Right lobe of liver (tissue), 6 donors: ENCODE measurements at places on chromosomes 4 and X.
A peak's percentile ranks its signal among the peaks of the same experiment; 100 is the strongest.

DNA sequence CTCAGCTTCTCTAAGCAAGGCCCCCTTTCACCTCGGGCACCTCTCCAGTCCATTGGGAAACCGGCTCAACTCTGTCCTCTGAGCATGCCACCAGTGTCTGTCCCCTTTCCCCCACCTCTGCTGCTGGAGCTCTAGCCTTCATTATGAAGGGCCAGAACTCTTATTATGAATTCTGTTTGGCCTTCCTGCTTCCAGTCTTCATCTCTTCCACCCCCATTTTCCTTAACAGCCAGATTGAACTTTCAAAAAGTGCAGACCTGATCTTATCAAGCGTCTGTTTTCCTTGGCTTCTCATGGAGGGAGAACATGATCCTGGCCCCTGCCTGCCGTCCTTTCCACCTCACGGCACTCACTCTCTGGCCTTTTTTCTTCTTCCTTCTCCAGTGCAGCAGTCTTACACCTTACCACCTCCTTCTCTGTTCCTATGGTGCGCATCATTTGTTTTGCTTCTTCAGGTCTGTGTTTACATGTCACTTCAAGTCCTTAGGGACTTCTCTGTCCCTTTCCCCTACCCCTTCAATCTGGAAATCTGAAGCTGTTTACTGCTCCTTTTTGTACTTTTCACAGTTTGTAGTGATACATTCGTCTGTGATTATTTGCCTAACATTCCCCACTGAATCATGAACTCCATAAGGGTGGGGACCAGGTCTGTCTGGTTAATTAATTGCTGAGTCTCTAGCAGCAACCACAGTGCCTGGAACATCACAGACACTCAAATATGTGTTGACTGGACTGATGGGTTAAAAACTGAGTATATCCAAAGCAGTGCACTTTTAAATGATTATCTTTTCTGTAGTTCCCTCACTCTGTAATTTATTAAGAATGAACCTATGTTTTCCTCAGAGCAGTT is 55.8 kb downstream of the FNIP2 start:
- DNase-seq, result peak; percentile 69

DNA sequence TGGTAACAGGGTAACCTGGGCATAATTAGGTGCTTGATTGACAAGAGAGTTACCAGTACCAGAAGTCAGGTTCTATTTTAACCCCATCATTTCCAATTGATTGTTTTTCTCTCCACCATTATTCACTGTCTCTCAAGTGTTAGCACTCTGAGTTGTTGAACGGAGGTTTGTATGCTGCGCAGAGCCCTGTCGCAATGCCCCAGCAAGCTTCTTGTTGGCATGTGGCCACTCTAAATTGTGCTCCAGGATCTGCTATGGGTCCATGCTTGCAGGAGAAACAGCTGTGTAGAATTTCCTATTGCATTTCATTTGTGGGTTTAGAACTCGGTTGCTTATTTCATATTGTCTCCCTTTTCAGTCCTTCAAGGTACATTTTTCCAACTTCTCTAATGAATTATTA is 98.2 kb downstream of the KLHL8 start:
- no peak for DNase-seq

GRCh38 chr4:174086829-174087799 is 196.4 kb downstream of the FBXO8 start:
- no peak for DNase-seq

GRCh38 chr4:82645936-82646565 is 84.3 kb upstream of the TMEM150C start:
- DNase-seq, result no peak

- no peak for DNase-seq
Observed at GRCh38 chrX:110755061-110755460, 40.6 kb downstream of the CHRDL1 start.

- DNase-seq, result no peak
Observed at GRCh38 chrX:73266766-73267165, 52.1 kb upstream of the NAP1L2 start.

DNA sequence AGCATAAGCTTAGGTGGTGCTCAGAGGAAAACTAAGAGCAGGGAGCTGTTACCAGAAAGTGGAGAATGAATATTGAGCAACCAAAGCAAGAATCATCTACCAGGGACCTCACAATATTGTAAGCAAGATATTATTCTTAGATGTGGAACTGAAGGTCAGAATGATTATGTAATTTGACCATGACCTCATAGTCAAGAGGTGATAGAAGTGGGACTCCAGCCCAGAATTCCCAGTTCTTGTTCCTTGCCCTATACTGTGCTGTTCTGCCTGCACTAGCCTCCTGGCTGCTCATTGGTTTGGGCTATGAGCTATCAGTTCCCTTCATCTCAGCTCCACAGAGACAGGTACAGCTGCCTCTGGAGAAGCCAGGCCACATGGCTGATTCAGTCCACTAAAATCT is 229.4 kb downstream of the LDB2 start:
- DNase-seq, result no peak

GRCh38 chrX:41589634-41590270 is 99.0 kb upstream of the GPR34 start:
- DNase-seq, result no peak
